ENCODE measurements at places on chromosomes 3 and 15. TPM values are rescaled to one million over a fixed set of nuclear protein-coding genes. Genes with fewer than 3 reads are reported as not detected.

- H3K4me3 ChIP-seq = peak overlapping the region; percentile 98
- H3K27ac ChIP-seq = peak overlapping the region; percentile 97
- H3K4me1 ChIP-seq = peaks cover 64% of the 10 kb centered on the region
- peaks cover 56% of the 10 kb centered on the region for H3K36me3 ChIP-seq
Measured at GRCh38 chr3:186785495-186786018, 2.2 kb downstream of the EIF4A2 start.

DNA sequence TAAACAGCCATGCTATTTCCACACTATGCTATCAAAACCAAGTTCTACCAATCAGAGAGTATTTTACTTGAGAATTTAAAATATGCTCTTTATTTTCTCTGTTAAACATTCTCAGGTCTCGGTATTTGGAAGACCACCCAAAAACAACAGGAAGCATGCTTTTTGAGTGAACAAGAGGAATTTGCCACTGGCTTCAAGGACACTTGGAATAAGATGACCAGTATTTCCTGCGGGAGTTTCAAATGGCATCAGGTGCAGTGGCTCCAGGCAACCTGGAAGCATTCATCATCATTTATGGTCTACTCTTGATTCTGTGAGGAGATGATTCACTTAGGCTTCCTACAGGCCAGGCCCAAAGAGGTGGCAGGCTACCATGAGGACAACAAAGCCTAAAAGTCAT, 305.7 kb upstream of the ATP11B start:
- peaks cover 37% of the 10 kb centered on the region for H3K4me1 ChIP-seq
- no peak for DNase-seq
- H3K27ac ChIP-seq = no peak overlapping the region
- H3K4me3 ChIP-seq = no peak overlapping the region
- H3K27me3 ChIP-seq = no peaks in the 10 kb centered on the region

- no peak for DNase-seq
- peaks cover 5% of the 10 kb centered on the region for H3K36me3 ChIP-seq
- H3K27ac ChIP-seq = no peak overlapping the region
- H3K27me3 ChIP-seq = no peaks in the 10 kb centered on the region
Measured at GRCh38 chr3:18097989-18098388, 327.1 kb downstream of the SATB1 start.

DNA sequence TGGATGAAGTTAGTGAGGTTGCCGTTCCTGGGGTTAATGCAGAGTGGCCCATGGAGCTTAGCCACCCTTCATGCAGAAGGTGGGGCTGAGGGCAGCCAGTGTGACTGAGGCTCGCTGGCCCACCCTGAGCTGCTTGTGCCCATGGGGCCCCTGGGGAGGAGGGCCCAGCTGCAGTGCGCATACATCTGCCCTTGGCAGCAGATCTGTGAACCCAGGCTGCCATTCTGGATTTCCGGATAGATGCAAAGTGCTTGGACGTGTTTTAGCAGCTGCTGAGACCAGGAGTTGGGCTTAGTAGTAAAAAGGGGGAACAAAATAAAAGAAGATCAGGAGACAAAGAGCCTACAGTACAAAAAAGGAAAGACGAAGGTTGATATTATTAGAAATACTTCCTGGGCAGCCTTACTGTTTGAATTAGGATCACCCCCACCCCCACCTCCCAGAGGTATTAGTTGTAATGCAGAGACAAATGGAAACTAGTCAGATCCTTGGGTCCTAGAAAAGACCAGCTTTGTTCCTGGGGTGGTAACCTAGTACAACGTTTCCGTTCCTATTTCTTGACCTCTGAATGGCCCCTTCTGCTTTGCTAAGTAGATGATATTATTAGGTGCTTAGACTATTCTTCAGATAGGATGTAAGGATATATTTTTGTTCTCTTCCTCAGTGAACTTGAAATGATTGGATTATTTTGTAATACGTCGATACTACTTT, 70.2 kb downstream of the IGF1R start:
- DNase-seq = no peak
- H3K27me3 ChIP-seq = no peaks in the 10 kb centered on the region
- no peaks in the 10 kb centered on the region for H3K36me3 ChIP-seq
- peaks cover 87% of the 10 kb centered on the region for H3K4me1 ChIP-seq
- peak overlapping the region; percentile 88 for H3K27ac ChIP-seq

DNA sequence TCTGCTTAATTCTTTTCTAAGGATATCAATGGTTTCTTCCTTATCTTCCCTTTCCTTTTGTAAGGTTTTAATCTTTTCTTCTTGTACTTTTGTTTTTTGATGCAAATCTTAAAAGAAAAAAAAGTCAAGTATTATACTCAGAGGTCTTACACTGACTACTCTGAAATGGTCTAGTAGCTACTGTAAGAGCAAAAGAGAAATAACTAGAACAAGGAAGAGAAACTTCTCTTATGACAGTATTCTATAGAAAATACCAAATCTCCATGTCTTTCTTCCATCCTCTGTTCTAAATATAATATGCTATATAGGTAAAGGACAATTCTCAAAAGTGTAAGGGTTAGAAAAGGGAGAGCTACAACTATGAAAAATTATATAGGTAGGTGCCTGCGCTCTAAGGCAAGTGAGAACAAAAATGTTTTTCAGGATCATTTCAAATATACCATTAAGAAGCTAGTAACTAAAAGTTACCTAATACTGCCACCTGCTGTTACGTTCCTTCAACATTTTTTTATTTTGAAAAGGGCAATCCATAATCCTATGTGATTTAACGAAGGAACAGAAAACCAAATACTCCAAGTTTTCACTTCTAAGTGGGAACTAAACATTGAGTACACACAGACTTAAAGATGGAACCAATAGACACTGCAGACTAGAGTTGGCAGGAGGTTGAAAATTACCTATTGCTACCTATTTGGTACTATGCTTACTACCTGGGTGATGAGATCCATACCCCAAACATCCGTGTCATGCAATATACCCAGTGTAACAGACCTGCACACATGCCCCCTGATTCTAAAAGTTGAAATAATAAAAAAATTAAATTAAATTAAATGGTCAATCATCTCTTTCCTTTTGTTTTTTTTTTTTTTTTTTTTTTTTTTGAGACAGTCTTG, 36.7 kb downstream of the CIP2A start:
- H3K27me3 ChIP-seq = no peaks in the 10 kb centered on the region
- no peak overlapping the region for H3K4me3 ChIP-seq
- no peak for DNase-seq
- peaks cover 1% of the 10 kb centered on the region for H3K36me3 ChIP-seq

GRCh38 chr3:16182183-16182582, 7.7 kb downstream of the GALNT15 start:
- H3K4me1 ChIP-seq = peaks cover 23% of the 10 kb centered on the region
- H3K27ac ChIP-seq = no peak overlapping the region
- no peaks in the 10 kb centered on the region for H3K36me3 ChIP-seq
- DNase-seq = no peak

- no peak overlapping the region for H3K4me3 ChIP-seq
- no peak for DNase-seq
- peaks cover 36% of the 10 kb centered on the region for H3K4me1 ChIP-seq
- no peaks in the 10 kb centered on the region for H3K27me3 ChIP-seq
- peaks cover 2% of the 10 kb centered on the region for H3K36me3 ChIP-seq
Measured at GRCh38 chr3:98778383-98778782, 15.2 kb downstream of the ST3GAL6 start.

UBXN7 gene
- 62.5 TPM for total RNA-seq

Data from chondrocyte (in vitro differentiated cells).